T-helper 2 cell (primary cell): ENCODE measurements at places on chromosomes 5 and 9.

DNA sequence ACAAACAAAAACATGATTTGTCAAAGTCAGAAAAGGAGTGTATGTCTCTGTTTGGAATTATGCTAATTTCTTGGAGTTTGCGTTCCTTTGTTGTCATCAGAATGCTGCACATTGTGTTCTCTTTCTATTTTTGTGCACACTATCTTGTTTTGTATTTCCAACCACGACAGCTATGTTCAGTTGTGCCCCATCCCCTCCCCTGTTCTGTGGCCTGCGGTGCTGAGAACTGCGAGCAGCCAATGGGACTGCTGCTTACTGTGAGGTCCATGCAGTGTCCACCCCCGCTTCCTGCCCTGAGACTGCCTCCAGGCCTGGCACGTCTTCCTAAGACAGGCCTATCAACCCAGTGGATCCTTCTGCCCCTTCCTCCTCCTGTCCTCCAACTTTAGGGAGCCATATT lies 76.8 kb downstream of the PALM2AKAP2 start:
- DNase-seq, result no peak

DNA sequence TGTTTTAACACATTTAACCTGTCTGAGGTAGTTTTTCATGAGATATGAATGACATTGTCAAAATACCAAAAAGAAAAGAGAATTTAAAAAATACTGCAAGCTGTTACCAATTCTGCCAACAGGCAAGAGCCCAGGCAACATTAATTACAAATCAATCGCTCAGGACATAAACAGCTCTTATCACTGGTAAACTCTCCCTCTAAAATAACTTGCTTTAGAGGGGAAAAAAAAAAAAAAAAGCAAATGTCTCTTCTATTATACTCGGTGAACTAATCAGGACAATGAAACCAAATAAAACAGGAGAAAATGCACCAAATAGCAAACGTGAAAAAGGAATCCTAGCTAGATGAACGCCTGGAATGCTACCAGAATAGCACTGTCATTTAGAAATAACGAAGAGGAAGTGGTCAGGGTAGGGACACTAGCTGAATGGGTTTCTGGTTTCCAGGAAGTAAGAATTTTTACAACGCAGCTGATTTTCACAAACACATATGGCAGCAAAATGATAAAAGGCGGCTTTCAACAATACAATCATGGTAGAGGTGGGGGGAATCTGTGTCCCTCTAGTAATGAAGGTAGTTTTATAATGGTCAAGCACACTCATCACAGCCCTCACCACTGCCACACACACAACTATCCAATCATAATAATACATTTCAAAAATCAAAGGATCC lies 94.9 kb downstream of the DENND1A start:
- no peak for DNase-seq

GRCh38 chr5:55584398-55585205 lies 49.8 kb upstream of the PLPP1 start:
- no peak for DNase-seq

DNA sequence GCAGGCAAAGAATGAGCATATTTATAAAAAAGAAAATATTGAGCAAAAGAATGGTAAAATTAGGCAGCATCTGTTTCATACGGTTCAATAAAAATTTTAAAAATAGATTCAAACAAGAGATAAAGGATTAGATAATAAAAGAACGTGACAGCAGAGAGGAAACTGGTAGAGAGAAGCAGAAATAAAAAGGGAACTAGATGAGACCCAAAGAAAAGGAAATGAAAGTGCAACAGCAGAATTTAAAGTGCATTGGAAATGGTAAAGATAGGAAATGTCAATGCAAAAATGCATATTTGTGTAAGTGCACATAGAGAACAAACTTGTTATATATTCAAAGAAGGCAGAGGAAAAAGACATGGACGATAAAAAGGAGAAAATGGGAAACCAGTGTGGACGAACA lies 70.2 kb downstream of the SUSD1 start:
- no peak for DNase-seq

- DNase-seq, result no peak
These were observed 20.8 kb downstream of the DAB2IP start for GRCh38 chr9:121672213-121672612.

GRCh38 chr5:82109013-82109412 lies 137.2 kb downstream of the ATG10 start:
- no peak for DNase-seq

GRCh38 chr9:115005322-115005721 lies 74.9 kb upstream of the TNFSF8 start:
- DNase-seq, result no peak

DNA sequence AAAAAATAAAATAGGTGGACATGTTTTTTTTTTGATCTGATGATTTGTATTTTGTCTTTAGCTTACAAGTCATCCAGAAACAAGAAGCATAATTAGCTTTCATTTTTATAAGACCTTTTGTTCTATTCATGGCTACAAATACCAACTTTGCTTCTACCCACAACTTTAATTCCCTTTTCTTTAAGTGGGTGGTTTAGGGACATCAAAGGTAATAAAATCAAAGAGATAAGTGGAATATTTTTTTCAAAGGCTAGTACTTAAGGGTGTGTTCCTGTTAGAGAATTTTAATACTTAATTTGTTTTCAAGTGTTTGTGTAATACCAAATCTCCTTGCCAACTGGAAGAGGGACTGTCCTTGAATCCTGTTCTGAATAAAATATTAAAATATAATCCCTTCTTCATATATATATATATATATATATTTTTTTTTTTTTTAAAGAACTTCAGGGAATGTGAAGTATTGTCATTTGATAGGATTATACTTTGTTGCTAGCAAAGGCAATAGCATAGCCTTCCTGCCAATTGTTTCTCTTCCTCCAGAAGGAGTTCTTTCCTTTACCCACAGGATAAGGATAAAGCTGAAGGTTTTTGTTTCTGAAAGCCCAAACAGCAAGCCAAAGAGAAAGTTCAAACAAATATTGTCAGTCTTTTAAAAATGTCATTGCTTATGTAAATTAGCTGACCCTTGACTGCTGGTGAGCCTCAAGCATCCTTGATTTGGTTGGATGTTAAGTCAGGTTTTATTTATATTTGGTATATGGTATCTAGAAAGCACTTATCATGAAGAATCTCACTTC lies 108.9 kb downstream of the PAM start:
- DNase-seq, result no peak

- DNase-seq, result no peak
These were observed 393.6 kb upstream of the IZUMO3 start for GRCh38 chr9:24939109-24939850.

DNA sequence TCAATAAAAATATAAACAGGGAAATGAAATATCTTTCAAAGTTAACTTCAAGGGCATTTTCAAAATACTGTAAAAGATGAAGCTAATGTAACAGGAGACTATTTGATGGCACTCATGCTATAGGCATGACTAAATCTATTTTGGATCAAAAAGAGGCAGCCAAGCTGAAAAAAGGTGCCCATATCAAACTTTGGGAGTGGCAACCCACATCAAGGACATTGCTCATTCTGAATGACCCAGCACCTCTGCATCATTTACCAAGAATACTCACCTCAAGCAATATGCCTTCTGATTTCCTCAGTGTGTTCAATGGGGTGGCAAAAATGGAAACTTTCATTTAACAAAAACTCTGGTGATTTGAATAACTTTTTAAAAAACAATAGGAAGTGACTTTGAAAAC lies 853.3 kb downstream of the TLE1 start:
- DNase-seq, result no peak

DNA sequence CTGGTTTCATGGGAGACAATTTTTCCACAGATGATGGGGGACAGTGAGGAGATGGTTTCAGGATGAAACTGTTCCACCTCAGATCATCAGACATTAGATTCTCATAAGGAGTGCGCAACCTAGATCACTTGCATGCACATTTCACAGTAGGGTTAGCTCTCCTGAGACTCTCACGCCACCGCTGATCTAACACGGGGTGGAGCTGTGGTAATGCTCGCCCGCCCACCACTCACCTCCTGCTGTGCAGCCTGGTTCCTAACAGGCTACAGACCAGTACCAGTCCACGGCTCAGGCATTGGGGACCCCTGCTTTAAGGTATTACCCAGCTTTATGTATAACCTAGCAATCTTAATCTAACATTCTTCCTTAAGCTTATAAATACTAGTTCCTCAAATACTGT lies 35.6 kb downstream of the TTC39B start:
- no peak for DNase-seq

- DNase-seq, result no peak
These were observed 263.8 kb downstream of the FBXL7 start for GRCh38 chr5:15763754-15764153.

DNA sequence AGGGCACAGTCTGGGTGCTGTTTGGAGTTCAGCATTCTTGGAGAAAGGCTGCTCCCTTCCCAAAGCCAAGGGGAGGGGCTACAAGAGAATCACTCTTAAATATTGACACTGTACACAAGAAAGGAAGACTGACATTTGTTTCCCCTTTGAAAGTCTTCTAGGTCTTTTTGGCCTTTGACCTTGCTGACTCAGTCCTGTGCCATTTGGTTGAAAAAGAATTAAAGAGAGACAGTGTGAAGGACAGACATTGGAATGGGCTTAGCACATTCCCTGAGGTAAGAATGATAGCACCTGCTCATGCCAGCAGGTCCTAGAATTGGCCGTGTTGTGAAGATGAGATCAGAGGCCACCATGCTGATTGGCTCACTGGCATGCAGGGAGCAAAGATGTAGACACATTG lies 271.4 kb upstream of the ZNF608 start:
- DNase-seq, result no peak

DNA sequence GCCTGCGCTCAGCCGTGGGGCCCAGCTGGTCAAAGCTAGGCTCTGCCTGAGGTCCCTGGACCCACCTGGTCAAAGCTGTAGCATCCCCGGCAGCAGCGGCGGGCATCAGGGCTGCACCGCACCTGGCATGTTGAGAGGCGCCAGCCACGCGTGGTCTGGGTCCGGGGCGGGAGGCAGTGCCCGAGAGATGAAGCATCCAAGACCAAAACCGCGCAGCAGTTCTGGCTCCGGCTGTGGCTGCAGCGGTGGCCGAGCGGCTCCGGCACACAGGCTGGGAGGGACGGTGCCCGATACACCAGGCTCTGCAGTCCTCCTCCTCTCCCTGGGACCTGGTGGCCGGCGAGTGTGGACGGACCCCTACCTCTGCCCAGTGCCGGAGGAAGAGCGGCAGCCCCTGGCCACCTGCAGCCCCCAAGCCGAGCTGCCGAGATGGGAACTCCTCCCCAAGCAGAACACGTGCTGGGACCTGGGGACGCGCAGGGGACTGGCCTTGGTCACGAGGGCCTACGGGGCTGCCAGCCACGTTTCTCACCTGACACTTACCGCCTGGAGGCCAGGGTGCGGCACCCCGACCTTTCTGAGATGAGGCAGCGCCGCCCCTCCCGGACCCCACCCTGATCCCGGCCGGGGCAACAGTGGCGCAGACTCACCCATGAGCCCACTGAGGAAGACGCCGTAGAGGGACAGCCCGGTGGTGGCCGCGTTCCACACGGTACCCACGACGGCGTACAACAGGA lies 33.0 kb downstream of the SLC9A3 start:
- no peak for DNase-seq

GRCh38 chr5:113081091-113081839 lies 104.7 kb downstream of the DCP2 start:
- no peak for DNase-seq

GRCh38 chr9:124239249-124240073 lies 18.3 kb upstream of the NEK6 start:
- no peak for DNase-seq

- DNase-seq, result no peak
These were observed 605.0 kb downstream of the RAB3C start for GRCh38 chr5:59187857-59188256.

DNA sequence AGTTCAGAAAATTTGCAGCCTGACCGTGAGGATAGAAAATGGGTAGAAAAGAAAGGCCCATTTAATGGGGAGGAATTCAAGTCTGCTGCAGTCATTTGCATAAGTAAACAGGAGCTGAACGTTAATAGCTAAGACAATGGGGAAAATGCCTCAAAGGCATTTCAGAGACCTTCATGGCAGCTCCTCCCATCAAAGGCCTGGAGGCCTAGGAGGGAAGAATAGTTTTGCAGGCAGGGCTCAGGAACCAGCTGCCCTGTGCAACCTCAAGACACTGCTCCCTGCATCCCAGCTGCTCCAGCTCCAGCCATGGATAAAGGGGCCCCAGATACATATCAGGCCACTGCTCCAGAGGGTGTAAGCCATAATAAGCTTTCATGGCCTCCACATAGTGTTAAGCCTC lies 32.2 kb upstream of the CDH18 start:
- no peak for DNase-seq

DNA sequence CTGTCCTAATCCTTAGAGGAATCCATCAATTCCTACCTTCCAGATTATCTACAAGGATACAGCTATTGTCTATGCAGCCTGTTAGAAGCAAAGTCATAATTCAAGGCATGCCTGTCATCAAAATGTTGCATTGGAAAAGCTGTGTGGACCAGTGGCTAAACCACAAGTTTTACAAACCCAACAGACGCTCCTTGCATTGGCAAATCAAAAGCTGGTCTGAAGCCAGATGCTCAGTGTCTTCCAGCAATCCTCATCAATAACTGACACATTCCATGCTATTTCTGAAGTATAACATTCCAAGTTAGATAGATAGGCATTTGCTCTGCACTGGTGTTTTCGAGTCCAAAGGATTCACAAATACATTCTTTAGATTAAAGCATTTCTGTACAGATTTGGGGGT lies 213.6 kb downstream of the EBF1 start:
- DNase-seq, result no peak

DNA sequence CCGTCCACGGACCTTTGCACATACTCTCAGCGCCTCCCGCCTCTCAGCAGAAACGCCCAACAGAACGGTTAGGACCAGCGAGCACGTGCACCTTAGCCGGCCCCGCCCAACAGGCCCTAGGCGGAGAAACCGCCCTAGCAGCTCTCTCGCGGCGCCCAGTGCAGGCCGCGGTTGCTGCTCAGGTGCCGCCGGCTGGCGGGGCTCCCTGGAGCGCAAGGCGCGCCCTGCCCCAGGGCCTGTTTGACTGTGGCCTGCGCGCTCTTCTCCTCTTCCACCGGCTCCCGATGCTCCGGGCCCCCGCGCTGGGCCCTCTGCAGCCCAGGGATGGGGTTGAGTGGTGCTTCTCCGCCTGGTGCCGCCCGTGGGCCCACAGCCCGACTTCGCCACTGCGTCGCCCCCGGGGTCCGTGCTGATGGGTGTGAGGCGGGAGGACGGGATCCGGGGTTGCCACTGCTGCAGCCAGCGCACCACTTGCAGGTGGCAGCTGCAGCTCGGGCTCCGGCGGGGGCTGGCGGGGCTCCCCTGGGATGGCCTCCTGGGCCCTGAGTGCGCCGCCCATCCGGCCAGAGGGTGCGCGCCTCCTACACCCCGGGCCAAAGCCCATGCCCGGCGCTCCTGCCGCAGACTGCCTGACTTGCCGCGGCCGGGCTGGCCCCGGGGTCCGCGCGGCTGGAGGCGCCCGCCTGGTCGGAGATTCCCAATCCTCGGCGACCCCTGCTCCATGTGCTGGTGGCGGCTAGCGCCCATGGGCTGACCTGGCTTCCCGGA lies 1889.4 kb upstream of the CDH9 start:
- DNase-seq, result no peak

GRCh38 chr9:34085581-34086500 lies 37.2 kb upstream of the UBAP2 start:
- no peak for DNase-seq
